CD4-positive, alpha-beta T cell treated with Interleukin-4 for 1 hour (primary cell): ENCODE measurements at places on chromosomes 16 and 17.

DNA sequence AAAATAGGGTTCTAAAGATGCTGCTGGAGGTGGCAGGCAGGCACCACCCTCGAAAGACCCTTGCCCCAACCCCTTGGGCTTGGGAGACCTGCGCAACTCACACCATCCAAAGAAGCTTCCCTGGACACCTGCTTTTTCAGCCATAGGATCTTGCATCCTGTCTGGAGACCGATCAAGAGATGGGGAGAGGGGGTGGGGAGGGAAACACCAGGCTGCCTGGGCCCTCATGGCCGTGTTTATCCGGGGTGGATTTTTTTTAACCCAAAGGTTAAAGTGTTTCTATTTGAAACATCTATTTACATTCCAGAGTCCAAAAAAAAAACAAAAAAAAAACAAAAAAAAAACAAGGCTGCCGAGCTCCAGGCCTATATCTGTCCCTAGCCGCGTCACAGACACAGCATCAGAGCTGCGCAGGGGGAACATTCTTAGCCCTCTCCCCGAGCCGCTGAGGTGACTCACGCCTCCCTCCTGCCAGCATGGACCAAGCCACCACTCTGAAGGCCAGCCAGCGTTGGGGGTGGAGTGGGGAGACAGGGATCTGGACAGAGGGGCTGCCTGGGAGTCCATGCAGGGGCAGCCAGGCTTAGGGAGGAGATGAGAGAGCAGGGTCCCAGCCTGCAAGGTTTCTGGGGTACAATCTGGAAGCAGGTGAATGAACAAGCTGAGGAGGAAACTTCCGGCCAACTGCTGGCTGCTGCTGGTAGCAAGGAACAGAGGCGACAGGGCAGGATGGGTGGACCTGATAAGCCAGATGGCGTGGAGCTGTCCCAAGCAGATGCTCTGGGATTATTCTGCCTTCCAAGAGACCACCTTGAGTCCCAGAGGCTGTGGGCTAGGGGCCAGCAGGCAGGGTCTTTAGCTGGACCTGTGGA, 14.8 kb downstream of the HDAC5 start:
- DNase-seq: no peak

DNA sequence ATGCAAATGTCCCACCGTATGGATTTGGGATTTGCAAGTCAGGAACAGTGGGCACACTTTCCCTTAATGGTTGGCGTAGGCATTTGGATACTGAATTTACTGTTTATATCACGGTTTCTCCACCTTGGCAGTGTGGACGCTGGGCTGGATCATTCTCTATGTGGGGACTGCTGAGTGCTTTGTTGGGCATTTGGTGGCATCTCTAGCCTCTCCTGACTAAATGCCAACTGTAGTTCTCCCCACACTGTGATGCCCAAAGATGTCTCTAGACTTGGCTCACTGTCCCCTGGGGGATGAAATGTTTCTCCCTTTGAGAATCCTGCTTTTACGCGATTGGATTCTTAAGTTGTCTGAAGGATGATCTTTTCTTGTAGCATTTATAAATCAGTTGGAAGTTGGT, 49.0 kb downstream of the RBFOX1 start:
- DNase-seq: no peak

GRCh38 chr16:77330332-77331042, 104.3 kb downstream of the ADAMTS18 start:
- DNase-seq: no peak

DNA sequence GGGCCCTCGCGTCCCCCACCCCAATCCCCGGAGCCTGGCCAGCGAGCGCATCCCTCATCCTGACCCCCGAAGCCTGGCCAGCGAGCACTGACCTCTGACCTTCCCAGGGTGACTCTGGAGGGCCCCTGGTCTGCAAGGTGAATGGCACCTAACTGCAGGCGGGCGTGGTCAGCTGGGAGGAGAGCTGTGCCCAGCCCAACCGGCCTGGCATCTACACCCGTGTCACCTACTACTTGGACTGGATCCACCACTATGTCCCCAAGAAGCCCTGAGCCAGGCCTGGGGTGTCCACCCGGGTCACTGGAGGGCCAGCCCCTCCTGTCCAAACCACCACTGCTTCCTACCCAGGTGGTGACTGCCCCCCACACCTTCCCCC, 2.3 kb downstream of the TPSD1 start:
- DNase-seq: no peak

DNA sequence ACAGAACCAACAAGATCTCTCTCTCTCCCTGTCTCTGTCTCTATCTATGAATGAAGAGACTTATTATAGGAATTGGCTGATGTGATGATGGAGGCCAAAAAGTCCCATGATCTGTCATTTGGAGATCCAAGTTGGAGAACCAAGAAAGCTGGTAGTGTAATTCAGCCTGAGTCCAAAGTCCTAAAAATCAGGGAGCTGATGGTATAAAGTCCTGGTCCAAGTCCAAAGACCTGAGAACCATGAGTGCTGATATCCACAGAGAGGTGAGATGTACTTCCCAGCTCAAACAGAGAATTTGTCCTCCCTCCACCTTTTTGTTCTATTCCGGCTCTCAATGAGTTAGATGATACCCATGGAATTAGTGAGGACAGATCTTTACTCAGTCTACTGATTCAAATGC, 15.4 kb upstream of the TMIGD1 start:
- no peak for DNase-seq

DNA sequence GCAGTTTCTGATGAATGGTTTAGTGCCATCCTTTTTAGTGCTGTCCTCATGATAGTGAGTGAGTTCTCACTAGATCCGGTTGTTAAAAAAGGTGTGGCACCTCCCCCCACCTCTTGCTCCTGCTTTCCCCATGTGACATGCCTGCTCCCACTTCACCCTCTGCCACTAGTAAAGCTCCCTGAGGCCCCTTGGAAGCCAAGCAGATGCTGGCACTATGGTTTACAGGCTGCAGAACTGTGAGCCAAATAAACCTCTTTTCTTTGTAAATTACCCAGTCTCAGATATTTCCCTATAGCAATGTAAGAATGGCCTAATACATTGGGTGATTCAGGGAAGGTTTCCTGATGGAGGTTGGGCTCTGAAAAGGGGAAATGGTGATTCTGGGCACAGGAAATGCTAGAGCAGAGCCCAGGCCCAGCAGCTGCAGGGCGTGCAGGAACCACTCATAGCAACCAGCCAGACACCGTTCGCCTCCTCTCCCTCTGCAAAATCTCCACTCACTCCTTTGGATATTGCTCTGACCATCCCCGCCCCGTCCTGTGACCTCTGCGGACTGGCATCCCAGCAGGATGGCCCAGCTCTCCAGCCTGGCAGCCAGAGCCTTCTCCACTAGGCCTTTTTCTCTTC, 2.6 kb upstream of the ADORA2B start:
- DNase-seq: no peak

DNA sequence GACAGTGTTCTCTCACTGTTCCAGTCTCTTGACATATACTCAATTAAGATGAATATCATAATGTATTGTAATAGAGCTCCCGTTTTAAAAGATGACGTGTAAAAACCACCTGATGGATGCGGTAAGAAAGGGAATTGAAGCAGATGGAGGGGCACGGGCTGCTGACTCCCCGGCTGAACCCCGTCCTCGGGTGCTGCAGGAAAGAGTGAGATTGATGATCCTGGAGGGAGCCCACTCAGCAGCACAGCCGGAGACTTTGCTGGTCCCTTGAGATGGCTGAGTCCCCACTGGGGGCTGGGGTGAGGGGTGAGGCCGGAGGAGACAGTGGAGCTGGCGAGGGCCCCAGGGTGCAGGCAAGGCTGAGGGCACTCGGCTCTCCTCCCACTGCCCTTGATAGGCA, 217.4 kb downstream of the RPTOR start:
- DNase-seq: no peak

GRCh38 chr16:30956601-30957455, 726 bp upstream of the SETD1A start:
- peak; percentile 86 for DNase-seq

DNA sequence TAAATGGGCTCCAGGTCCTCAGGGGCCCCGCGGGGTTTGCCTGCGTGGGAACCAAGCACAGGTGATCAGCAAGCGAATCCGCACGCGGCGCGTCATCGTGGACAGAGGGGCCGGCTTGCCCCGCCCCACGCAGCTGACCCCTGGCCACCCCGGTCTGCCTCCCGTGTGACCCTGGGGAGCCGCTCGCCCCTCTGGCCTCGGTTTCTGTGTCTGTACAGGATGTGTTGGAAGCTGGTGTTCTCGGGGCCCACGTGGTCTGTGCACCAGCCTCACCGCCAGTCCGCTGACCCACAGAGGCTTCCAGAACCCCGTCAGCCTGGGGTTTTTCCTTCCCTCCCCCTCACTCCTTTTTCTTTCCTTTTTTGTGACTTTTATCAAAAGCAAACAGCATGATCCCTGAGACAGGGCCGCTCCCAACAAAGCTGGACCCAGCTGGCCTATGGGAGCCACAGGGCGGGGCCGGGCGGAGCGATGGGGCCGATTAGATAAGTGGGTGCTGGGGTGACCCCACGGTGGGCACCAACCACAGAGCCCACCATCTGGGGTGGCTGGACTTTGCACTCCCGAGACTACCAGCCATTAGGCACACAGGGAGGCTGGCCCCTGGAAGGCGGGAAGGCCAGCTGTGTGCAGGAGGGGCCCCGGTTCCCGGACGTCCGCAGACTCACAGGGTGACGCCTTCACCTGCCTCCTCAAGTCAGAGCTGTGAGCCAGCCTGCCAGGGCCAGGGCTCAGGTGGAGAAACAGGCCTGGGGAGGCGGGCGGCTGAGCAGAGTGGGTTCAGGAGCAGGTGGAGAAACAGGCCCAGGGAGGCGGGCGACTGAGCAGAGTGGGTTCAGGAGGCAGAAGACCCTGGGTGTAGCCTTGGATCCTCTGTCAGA, 56.0 kb downstream of the ZFPM1 start:
- no peak for DNase-seq

DNA sequence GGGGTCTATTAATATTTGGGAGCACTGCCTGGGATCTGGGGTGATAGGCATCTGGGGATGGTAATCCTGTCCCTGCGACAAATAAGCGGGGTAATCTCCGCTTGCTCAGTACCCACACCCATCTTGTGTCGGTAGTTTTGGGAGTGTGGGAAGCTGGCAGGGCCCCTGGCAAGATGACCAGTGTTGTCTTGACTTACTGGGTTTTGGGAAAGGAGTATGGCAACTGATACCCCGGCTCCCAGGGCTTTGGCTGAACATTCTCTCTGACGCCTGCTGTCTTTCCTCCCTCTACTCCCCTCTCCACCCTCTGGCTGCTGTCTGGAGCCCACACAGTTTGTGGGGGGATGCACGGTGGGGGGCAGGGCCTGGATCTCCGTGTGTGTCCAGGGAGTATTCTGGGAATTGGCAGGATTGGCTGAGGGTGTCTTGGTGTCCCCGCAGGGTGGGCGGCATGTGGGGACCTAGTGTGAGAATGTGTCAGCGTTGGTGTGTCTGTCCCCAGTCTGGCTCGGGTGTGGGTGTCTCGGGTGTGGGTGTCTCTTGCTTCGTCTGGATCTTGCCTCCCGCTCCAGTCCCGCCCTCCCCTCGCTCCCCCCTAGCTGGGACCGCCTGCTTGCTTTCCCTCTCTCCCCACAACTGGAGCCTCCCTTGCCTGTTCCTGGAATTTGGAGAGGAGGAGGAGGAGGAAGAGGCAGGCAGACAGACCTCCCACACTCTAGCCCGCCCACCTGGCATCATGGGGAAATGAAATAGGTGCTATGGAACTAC, 12.0 kb downstream of the RARA start:
- DNase-seq: peak; percentile 77

- no peak for DNase-seq
Measured at GRCh38 chr16:21060027-21060510, 90.6 kb downstream of the DNAH3 start.

DNA sequence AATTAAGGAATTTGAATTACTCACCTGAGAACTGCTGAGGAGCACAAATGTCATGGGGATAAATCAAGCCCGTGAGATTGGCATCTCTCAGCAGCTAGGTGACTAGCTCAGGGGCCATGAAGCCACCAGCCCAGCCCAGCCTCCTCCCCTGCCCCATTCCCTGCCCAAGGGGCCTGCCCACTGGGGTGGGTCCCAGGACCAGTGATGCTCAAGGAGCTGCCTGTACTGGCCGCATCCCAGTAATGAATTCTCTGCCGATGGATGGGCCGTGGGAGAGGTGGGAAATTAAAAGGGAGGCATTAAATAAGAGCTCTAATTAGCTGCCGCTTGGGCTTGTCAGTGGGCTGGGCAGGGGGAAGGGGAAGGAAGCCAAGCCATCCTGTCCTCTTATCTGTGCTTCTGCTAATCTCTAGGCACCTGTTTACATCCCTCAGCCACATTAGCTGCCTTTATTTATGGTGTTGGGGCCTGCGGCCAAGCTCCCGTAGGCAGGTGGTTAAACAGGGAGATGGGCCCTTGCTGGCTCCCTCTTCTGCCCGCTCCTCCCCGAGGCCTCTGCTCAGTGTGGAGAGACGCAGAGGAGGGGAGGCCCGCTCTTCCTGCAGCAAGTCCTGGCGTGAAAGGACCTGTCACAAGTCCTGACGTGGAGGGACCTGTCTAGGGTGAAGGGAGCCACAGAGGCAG, 48.8 kb downstream of the PIPOX start:
- no peak for DNase-seq

- DNase-seq: no peak
Measured at GRCh38 chr16:88522276-88522949, 47.8 kb upstream of the ZC3H18 start.

DNA sequence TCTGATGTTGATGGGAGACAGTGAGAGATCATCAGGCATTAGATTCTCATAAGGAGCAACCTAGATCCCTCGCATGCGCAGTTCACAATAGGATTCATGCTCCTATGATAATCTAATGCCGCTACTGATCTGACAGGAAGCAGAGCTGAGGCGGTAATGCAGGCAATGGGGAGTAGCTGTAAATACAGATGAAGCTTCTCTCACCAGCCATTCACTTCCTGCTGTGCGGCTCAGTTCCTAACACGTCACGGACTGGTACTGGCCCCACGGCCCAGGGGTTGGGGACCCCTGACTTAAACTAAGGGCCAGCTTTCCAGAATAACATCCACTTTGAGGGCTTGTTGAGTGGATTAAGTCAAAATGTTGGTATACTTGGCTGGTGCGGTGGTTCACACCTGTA, 2.6 kb upstream of the TMEM219 start:
- DNase-seq: no peak

GRCh38 chr17:77907497-77908461, 50.7 kb upstream of the TNRC6C start:
- no peak for DNase-seq

DNA sequence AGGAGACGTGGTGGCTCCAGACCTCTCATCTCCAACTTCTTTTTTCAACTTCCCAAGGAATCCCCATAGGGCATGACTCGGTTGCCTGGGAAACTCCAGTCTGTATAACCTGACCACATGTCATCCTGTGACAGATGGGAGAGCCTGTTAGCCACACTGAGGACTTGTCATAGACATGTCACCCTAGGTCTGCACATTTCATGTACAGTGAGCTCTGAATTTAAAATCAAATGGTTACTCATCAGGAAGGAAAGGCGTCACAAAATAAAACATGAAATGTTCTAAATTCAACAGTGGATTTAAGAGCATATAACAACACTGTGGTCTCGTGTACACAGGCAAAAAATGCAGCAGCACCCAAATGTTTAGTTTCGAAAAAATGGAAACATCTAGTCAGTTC, 22.2 kb upstream of the ADAMTS18 start:
- no peak for DNase-seq

DNA sequence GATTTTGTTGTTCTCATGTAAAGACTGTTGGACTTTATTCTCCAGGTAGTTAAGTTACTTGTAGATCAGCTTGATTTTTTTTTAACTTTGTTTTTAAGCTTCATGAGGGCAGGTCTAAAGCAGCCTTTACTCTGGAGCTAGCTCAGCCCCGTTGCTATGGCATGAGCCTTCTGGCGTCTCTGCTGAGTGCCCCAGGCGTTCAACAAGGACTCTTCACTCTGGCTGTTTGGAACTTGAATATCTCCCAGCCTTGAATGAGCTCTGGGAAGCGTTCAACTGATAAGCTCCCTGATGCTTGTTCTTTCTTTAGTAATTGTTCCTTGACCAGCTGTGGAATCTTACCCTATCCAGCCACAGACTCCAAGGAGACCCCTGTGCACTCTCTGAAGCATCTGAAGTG, 82.3 kb downstream of the GNAO1 start:
- no peak for DNase-seq
